ENCODE measurements at places on chromosomes 11 and 22. TPM values are rescaled to one million over a fixed set of nuclear protein-coding genes. Genes with fewer than 3 reads are reported as not detected.

DNA sequence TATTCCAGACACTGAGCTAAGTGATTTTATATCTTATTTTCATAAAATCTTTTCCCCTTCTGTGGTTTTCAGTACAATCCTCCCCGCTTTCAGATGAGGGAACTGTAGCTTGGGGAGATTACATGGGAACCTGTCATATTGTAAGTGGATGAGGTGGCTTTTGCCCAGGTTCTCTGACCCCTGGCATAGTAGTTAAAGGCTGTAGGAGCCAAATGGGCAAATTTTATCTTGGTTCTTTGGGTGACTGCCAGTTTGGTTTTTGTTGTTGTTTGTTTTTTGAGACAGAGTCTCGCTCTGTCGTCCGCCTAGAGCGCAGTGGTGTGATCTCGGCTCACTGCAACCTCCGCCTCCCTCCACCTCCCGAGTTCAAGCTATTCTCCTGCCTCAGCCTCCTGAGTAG, 411.6 kb upstream of the NARS2 start:
- no peaks in the 10 kb centered on the region for H3K4me1 ChIP-seq
- no peaks in the 10 kb centered on the region for H3K36me3 ChIP-seq
- no peak overlapping the region for H3K27ac ChIP-seq

Gene KRTAP5-8
- not detected for total RNA-seq

DNA sequence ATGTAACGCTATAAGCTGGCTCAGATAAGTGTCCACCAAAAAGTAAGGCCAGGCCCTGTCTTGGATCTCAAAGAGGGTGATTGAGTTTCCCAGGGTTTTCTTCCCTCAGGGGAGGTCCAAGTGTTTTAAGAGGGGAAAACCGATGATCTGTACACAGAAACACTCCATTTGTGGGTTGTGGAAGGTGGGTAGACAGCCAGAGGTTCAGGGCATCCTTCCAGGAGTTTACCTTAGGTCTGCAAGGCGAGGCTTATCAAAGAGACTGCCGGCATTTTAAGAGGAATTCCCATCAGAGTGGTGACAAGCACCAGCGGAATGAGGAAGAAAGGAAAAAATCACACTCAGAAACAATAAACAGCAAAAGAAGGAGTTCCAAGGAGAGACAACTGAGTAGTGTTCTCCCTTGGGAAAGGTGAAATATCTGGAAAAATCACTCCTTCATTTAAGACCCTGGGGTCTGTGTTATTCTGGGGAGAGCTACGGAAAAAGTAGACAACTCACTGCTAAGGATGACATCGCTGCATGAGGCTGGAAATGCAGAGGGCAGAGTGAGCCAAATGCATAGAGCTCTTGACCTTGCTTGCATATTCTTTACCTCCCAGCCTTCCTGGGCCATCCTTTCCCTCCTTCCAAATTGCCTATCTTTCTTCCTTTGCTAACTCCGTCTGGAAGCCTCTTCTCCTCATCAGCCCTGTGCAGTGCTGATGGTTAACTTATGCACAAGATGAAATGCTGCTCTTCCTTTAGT, 22.1 kb upstream of the MMP7 start:
- H3K4me1 ChIP-seq, result no peaks in the 10 kb centered on the region
- H3K27me3 ChIP-seq, result no peaks in the 10 kb centered on the region
- no peak overlapping the region for H3K27ac ChIP-seq
- no peak for DNase-seq
- no peak overlapping the region for H3K4me3 ChIP-seq

- H3K27me3 ChIP-seq, result no peaks in the 10 kb centered on the region
- no peak for DNase-seq
- H3K36me3 ChIP-seq, result peaks cover 36% of the 10 kb centered on the region
- H3K4me3 ChIP-seq, result no peak overlapping the region
- peaks cover 13% of the 10 kb centered on the region for H3K4me1 ChIP-seq
These were observed 41.0 kb upstream of the PARVG start for GRCh38 chr22:44139773-44140172.

Gene OR51E2
- total RNA-seq, result 1.8 TPM

- no peak for DNase-seq
- H3K27me3 ChIP-seq, result no peaks in the 10 kb centered on the region
- peaks cover 13% of the 10 kb centered on the region for H3K4me1 ChIP-seq
- H3K36me3 ChIP-seq, result peaks cover 12% of the 10 kb centered on the region
These were observed 14.7 kb upstream of the TAB1 start for GRCh38 chr22:39384750-39385480.

- H3K27ac ChIP-seq, result no peak overlapping the region
- H3K4me1 ChIP-seq, result peaks cover 48% of the 10 kb centered on the region
- no peak overlapping the region for H3K4me3 ChIP-seq
These were observed 1.7 kb upstream of the CHRM1 start for GRCh38 chr11:62922653-62923431.

Gene KLHL35
- total RNA-seq, result 0.29 TPM

DNA sequence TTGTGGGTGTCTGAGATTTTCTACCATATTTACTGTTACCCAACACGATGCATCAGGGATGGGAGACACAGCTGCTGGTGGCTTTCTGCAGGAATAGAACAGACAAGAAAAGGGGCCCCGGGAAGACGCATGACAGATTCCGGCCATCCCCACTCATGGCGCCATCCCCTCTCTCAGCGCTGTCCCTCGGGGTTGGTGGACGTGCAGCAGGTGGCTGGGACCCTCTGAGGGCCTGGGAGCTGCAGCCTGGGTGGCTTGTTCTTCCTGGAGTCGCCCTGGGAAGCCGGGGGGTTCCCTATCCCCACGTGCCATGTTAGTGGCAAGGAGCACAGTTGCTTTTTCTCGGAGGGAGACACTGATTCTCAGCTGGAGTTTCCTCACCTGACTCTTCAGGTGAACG, 1123.3 kb downstream of the BRD1 start:
- H3K27ac ChIP-seq, result no peak overlapping the region
- H3K27me3 ChIP-seq, result no peaks in the 10 kb centered on the region
- H3K36me3 ChIP-seq, result no peaks in the 10 kb centered on the region
- no peak for DNase-seq

- no peak for DNase-seq
- no peak overlapping the region for H3K27ac ChIP-seq
- no peaks in the 10 kb centered on the region for H3K36me3 ChIP-seq
- peaks cover 11% of the 10 kb centered on the region for H3K4me1 ChIP-seq
- no peak overlapping the region for H3K4me3 ChIP-seq
- H3K27me3 ChIP-seq, result no peaks in the 10 kb centered on the region
These were observed 82.6 kb downstream of the UBASH3B start for GRCh38 chr11:122737951-122738693.

DNA sequence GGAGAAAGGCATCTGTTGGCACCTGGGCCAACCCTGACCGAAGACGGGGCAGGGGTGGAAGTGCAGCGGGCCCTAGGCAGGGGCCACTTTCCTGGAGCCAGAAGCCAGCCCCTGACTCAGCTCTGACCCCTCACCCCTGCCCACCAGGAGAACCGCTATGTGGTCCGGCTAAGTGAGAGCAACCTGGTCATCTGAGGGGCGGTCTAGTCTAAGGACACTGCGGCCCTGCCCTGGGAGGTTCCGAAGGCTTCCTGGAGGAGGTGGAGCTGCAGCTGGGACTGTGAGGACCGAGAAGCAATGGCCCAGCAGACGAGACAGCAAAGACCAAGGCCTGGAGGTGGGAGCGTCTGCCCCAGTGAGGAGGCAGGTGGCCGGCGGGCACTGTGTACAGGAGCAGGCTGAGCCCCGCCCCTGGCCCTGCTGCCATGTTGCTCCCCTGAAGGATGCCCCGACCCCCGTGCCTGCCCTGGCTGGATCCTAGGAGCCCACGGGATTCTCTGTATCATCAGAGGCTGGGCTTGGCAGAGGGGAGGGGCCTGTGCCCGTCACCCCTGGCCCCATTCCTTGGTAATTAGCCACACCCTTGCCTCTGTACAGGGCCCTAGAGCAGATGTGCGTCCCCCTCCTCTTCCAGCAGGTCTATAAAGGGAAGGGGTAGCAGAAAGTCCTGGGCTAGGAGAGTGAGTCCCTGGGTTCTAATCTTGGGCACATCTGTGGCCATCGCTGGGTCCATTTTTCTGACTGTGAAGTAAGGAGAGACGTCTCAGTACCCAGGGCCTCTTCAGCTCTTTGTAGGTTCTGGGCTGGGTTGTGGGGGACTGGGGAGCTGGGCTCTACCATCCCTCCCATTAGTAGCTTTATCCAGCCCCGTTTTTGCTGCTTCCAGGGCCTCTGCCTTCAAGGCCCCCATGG, 19.4 kb downstream of the RELT start:
- H3K4me3 ChIP-seq, result no peak overlapping the region
- H3K36me3 ChIP-seq, result no peaks in the 10 kb centered on the region
- DNase-seq, result no peak
- no peak overlapping the region for H3K27ac ChIP-seq
- peaks cover 14% of the 10 kb centered on the region for H3K4me1 ChIP-seq
- no peaks in the 10 kb centered on the region for H3K27me3 ChIP-seq

- H3K36me3 ChIP-seq, result no peaks in the 10 kb centered on the region
- no peak for DNase-seq
- H3K4me1 ChIP-seq, result no peaks in the 10 kb centered on the region
- no peak overlapping the region for H3K27ac ChIP-seq
- H3K27me3 ChIP-seq, result peaks cover 26% of the 10 kb centered on the region
These were observed 61.1 kb downstream of the WT1 start for GRCh38 chr11:32374261-32374711.

- no peak overlapping the region for H3K4me3 ChIP-seq
- no peaks in the 10 kb centered on the region for H3K27me3 ChIP-seq
- no peak for DNase-seq
- no peak overlapping the region for H3K27ac ChIP-seq
- H3K4me1 ChIP-seq, result peaks cover 40% of the 10 kb centered on the region
- no peaks in the 10 kb centered on the region for H3K36me3 ChIP-seq
These were observed 9.7 kb downstream of the ABTB2 start for GRCh38 chr11:34348096-34348495.

Gene BTG4
- total RNA-seq, result not detected

GRCh38 chr11:8871962-8872361, 39.0 kb upstream of the AKIP1 start:
- no peak for DNase-seq
- H3K4me1 ChIP-seq, result peaks cover 65% of the 10 kb centered on the region
- H3K27me3 ChIP-seq, result no peaks in the 10 kb centered on the region
- H3K36me3 ChIP-seq, result no peaks in the 10 kb centered on the region

DNA sequence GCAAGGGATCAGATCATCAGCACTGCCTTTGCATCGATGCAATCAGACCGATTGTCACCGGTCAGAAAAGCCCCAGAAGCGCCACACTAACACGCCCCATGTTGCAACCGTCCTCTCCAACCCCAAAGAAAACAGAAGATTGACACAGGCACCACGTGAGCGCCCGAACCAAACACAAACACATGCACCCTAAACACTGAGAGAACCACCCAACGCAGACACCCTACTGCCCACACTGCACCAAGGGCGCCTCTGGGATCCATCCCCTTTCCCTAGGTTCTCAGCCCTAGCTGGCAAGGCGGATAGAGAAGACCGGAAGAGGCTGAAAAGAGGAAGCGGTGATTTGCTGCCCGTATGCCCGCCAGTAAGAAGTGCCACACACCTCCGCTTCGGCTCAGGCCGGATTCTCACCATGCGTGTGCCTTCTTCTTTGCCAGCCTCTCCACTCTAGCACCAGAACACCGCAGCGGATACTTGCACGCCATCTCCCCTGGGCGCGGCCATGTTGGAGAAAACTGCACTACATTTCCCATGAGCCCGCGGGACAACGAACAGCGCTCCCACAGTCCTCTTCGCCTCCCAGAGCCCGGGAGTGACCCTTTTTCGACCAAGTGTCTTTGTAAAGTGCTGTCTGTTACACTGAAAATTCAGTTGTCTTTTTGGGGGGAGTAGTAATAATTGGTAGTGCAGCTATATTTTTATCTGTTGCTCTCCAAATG, at the start of gene ALKBH8:
Gene ALKBH8, minus strand, starts transcription at position 517 of the 719 bp plus-strand sequence. CDS start 4,842 bp downstream, outside the sequence.
- peaks cover 2% of the 10 kb centered on the region for H3K27me3 ChIP-seq
- peak; percentile 94 for DNase-seq
- H3K4me3 ChIP-seq, result peak within 1 kb of the TSS; percentile 63
- H3K27ac ChIP-seq, result peak within 1 kb of the TSS; percentile 77
- peaks cover 1% of the 10 kb centered on the region for H3K36me3 ChIP-seq
- peaks cover 34% of the 10 kb centered on the region for H3K4me1 ChIP-seq

GRCh38 chr11:124865181-124865901, at the start of gene ROBO3:
TSS of gene ROBO3 (plus strand) at chr11:124865432. CDS start at chr11:124865578, 146 bp downstream.
- no peaks in the 10 kb centered on the region for H3K36me3 ChIP-seq
- no peak within 1 kb of the TSS for H3K27ac ChIP-seq
- H3K27me3 ChIP-seq, result peaks cover 76% of the 10 kb centered on the region

DNA sequence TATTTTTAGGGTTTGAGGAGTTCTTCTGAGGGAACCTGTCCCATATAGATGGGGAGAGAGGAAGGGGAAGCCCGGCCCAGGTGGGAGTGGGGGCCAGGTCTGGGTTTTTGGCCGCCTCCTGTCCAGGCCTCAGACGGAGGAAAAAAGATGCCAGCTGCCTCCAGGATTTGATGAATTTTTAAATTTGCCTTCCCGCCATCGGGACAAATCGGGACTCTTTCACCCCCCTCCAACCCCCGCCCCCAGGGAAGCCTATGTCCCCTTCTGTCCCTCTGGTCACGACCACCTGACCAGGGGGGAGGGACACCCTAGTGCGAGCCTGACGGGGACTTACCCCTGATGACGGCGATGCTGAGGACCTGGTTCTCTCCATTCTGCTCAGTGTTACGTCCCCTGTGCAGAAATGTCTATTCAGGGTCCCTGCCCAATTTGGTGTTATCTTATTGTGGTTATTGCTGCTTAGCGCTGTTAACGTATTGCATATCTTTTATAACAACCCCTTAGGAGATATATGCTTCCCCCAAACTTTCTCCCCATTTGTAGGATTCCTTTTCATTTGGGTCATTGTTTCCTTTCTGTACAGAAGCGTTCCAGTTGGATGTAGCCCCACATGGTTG, 115.9 kb upstream of the GRK3 start:
- DNase-seq, result no peak
- peaks cover 4% of the 10 kb centered on the region for H3K36me3 ChIP-seq
- H3K27me3 ChIP-seq, result no peaks in the 10 kb centered on the region
- peaks cover 53% of the 10 kb centered on the region for H3K4me1 ChIP-seq
- H3K4me3 ChIP-seq, result peak overlapping the region; percentile 70

Gene UBQLN3
- not detected for total RNA-seq

DNA sequence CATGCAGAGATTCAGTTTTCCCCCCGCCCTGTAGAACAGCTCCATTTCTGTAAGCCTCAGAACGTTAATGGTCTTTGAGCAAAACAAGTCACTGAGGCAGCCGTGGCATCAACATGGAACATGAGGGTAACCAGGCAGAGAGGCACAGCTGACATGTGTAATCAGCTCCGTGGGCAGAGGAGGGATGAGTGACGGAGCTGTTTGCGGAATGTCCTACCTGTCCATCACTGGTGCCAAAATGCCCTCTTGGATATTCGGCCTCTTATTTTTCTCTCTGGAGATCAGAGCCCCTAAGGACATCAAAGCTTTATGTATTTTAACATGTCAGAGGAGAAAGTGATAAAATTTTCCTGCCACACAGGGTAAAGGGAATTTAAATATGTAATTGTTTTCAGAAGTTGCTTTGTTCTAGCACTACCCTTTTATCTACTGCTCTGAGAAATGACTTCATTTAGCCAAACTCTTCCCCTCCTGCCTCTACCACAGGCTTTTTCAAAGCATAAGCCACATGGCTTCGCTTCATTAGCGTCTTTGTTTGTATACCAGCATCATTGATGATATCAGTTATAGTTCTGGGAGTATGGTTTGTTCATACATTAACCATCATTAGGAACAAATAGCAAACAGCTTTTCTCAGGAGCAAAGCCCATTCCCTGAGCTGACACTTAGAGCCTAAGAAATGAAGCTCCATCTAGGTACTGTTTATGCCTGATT, 32.9 kb downstream of the C11orf71 start:
- no peaks in the 10 kb centered on the region for H3K27me3 ChIP-seq
- no peak for DNase-seq
- no peak overlapping the region for H3K27ac ChIP-seq
- H3K4me3 ChIP-seq, result no peak overlapping the region
- no peaks in the 10 kb centered on the region for H3K36me3 ChIP-seq

Gene ZNF215
- under 0.01 TPM for total RNA-seq
